Keratinocyte (primary cell): ENCODE measurements at places on chromosomes 11 and 22.

GRCh38 chr11:117468888-117469287 lies 141.2 kb downstream of the CEP164 start:
- no peak for DNase-seq

GRCh38 chr11:120336641-120337354 lies 585 bp downstream of the ARHGEF12 start:
- DNase-seq, result no peak

- no peak for DNase-seq
These were observed 503.2 kb upstream of the B3GAT1 start for GRCh38 chr11:134915212-134915611.

DNA sequence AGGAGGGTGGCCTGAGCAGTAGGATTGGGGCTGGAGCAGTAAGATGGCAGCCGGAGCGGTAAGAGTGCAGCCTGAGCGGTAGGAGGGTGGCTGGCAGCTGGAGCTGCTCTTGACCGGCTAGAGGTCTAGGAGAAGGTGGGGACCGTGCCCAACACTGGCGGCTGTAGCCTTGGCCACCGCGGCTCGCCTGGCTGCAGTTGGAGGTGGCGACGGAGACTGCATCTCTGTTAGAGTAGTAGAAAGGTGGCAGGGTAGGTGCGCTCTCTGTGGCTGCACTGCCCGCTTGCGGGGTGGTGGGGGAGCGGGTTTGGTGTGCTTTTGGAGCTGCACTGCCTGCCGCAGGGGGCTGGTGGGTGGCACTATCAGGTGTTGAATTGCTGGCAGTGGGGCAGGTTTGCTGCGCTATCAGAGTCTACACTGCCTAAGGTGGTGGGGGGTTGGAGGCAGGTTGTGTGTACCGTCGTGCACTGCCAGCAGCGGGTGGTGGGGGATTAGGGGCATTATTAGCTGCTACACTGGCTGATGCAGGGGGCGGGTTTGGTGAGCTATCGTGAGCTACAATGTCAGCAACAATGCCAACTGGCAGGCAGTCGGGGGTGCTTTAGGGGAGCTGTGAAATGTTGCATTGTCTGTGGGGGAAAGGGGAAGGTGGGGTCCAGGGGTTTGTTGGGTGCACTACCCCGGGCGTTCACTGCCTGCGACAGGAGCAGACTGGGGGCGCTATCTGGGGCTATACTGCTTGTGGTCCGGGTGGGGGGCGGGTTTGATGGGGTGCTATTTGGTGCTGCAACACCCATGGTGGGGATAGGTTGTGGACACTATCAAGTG lies 4461.3 kb upstream of the OR11H1 start:
- no peak for DNase-seq

DNA sequence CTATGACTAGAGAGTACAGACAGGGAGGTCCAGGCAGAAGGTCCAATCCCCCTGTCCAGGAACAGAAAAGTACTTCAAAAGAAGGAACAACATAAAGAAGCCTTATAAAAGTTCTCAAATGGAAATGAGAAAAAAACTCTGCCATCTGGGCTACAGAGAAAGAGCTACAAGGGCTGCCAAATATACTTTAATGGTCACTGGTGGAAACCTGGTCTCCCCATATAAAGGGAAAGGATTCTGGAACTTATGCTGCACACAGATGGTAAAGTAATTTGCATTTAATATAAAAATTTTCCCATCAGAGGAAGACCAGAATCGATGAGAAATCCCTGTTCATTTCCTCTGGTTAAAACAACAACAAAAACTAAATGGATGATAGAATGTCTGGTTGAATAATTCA lies 119.4 kb upstream of the MTMR2 start:
- DNase-seq, result no peak

DNA sequence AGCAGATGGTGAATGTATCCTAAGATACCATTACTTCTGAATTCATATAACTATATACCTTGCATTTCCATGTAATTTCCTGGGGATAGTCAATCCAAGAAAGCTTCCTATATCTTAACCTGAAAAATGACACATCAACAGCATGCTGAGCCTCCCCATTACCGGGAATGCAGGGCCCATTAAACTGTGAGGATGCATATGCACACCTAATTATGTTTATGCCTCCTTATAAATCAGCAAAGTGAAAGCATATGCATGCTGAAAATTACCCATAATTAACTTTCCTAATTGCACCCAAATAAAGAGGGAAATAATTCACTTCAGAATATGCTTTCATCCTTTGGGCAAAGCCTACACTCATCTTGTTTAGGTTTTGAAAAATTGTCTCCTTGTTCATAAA lies 663.0 kb downstream of the KCNA4 start:
- DNase-seq, result no peak

- DNase-seq, result no peak
These were observed 19.3 kb upstream of the PRR5 start for GRCh38 chr22:44682556-44683168.

DNA sequence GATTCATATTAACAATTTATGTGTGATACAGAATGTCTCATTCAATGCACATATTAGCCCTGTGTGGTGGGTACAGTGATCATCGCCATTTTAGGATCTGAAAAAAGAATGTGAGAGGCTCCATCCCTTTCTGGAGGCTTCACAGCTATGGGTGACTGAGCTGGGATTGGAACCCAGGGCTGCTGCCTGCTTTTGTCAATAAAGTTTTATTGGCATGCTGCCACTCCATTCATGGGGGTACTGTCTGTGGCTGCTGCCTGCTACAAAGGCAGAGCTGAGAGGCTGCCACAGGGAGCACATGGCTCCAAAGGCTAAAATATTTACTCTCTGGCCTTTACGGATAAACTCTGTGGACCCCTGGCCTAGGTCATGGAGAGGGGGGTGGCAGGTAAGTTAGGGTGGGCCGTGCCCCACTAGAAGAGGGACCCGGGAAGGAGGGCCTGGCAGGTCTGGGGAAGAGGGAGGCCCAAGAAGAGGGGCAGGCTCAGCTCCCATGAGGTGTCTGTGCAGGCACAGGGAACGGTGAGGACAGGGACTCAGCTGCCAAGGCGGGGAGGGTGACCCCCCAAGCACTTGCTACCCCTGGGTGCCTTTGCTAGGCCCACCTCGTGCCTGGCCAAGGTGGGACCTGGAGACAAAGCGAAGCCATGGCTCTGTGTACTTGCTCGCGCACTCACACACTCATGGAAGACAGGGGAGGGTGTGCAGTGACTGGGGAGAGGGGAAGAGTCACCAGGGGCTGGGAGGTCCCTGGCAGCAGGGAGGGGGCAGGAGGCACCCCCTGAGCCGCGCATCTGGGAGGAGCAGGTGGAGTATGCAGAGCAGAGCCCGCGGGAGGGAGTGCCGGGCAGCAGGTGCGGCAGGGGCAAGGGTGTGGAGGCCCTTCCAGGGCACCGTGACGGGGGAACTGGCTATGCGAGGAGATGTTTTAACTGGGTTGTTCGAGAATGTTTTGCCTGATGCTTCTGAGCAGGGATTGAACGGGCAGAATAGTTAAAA lies 335.3 kb downstream of the CTTN start:
- DNase-seq, result no peak

GRCh38 chr11:69909561-69910518 lies 90.6 kb upstream of the FGF3 start:
- DNase-seq, result no peak

DNA sequence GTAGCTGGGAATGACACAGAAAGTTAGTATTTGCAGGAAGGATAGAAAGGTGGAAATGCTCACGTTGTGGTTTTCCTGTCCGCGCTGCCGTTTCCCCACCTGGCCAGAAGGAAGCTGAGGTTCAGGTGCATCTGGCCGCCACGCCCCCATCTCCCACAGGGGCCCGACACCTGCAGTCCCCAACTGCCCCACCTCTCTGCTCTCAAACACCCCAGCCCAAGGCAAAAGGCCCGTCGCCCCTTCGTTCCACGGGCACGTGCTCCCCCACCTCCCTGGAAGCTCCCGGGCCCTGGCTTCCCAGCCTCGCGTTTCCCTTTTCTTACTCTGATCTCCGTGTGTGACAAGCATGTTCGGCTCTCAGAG lies 985.1 kb downstream of the BRD1 start:
- no peak for DNase-seq

DNA sequence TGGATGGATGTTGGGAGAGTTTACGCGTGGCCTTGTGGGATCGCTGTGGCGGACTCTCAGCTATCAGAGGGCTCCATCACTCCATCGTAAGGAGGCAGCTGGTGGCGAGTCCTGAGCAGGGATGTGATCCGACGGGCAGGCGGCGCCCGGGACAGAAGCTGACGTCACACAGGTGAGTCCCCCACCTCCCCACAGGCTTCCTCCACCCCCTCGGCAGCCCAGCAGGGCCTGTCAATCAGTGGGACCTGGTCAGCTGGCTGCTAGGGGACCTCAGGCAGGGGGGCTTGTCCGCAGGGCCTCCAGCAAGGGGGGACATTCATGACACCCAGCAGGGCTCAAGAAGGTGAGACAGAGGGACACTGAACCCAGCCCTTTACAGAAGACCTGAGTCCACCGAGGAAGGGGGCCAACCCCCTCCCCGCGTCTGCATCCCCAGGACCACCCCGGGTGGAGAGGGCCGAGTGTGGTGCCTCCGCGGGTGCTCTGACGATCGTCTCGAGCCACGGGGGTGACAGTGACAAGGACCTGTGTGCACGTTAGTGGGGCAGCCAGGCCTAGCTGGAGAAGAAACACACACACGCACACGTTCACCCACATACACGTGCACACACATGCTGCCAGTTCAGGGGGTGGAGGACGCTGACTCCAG lies 7.1 kb downstream of the HRAS start:
- no peak for DNase-seq

DNA sequence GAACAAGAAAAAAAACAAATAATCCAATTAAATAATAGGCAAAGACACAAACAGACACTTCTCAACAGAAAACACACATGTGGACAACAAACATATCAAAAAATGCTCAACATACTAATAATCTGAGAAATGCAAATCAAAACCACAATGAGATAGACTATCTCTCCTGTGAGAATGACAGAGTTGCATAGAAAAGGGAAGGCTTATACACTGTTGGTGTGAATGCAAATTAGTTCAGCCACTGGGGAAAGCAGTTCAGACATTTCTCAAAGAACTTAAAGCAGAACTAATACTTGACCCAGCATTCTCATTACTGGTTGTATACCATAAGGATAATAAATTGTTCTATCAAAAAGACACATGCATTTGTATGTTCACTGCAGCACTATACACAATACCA lies 637.8 kb upstream of the LUZP2 start:
- no peak for DNase-seq

DNA sequence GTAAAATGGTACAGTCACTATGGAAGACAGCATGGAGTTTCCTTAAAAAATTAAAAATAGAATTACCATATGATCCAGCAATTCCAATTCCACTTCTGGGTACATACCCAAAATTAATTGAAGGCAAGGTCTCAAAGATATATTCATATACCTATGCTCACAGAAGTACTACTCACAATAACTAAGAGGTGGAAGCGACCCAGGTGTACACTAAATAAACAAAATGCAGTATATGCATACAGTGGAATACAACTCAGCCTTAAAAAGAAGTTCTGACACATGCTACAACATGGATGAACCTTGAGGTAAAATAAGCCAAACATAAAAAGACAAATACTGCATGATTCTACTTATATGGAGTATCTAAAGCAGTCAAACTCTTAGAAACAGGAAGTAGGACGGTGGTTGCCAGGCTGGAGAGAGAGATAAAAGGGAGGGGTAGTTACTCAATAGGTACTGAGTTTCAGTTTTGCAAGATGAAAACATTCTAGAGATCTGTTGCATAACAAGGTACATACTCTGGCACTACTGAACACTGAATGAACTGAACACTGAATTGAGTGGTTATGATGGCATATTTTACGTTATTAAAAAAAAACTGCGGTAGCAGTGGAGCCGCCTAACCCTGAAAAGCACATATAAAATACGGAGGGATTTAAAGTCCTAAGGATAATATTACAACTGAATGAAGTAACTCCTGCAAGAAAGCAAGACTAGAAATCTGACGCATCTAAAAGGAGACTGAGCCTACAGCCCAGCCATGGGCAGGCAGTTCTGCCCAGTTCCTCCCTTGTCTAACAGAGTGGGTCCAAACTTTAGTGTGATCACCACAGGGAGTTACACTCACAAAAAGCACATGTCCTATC lies 12.8 kb downstream of the DGCR2 start:
- DNase-seq, result no peak

DNA sequence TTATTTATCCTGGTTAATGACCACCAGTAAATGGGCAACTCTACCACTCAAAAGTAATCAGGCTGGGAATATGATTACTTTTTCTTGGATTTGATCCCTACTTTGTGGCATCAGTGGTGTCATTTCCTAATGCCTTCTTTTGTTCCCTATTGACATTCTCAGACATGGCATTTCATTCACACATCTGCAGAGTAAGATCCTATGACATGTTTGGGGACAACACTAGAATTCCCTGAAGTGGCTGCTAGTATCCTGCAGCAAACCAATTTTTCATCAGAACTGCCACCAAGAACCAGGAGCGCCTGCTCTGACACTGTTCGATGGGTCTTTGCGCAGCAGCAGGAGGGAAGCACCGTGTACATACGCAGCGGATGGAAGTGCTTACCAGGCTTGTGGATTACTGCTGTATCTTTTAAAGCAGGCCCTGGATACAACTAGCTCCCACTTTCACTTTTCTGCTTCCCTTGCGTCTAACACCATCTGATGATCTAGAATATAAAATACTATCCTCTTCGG lies 97.7 kb downstream of the LARGE2 start:
- DNase-seq, result no peak

DNA sequence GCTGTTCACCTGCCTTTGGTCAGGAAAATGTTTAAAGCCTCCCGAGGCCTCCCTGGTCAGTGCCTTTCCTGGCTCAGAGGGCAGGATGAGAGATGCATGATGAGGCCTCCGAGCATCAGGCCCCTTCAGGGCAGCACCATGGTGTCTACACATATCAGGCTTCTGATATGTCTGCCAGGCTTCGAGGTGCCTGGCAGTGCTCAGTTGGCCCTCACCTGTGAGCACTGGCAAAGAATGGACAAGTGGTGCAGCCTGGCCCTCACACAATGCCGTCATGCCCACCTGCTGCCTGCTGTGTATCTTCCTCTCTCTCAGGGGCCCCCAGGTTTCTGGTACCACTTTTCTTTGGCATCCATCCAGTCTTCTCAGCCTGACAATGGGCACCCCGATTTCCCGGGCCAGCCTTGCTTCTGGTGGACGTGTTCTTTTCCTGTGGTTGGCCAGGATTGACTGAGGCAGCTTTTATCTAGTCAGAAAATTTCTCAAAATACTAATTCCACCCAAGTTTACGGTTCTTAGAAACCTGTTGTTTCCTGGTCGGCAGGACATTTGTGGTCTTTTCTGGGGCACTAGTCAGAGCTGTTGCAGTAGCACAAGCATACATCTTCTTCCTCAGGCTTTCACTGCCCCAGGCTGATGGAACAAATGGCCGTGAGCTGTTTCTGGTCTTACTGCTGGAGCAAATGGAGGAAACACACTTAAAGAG lies 76.8 kb upstream of the SUSD2 start:
- no peak for DNase-seq

GRCh38 chr11:4213746-4214145 lies 119.1 kb downstream of the RRM1 start:
- no peak for DNase-seq

DNA sequence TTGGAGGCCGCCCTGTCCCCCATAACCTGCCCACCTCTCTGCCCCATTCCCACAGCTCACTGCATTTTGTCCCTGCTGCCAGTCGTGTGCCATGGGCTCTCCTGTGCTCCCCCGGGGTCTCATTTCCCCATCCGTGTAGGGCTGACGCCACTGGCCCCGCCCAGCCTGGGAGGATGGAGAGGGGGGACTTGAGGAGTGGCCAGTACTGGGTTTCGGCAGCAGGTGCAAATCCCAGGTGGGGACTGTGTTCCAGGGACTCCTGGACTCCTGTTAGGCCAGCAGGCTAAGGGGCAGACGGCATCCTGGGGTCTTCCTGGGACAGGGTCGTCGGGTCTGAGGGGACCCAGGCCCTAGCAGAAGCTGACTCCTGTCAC lies 1.2 kb upstream of the MYO7A start:
- DNase-seq, result no peak

- peak; percentile 9 for DNase-seq
These were observed 32.0 kb downstream of the PDE2A start for GRCh38 chr11:72642043-72642883.
